MCF 10A (cell line): ENCODE measurements at places on chromosomes 5 and 9.

- H3K4me1 ChIP-seq: peaks cover 5% of the 10 kb centered on the region
- H3K27ac ChIP-seq: peak overlapping the region; percentile 61
- H3K36me3 ChIP-seq: no peaks in the 10 kb centered on the region
- H3K27me3 ChIP-seq: no peaks in the 10 kb centered on the region
- no peak overlapping the region for H3K4me3 ChIP-seq
Measured at GRCh38 chr9:124444166-124444565, 6.1 kb upstream of the ADGRD2 start.

DNA sequence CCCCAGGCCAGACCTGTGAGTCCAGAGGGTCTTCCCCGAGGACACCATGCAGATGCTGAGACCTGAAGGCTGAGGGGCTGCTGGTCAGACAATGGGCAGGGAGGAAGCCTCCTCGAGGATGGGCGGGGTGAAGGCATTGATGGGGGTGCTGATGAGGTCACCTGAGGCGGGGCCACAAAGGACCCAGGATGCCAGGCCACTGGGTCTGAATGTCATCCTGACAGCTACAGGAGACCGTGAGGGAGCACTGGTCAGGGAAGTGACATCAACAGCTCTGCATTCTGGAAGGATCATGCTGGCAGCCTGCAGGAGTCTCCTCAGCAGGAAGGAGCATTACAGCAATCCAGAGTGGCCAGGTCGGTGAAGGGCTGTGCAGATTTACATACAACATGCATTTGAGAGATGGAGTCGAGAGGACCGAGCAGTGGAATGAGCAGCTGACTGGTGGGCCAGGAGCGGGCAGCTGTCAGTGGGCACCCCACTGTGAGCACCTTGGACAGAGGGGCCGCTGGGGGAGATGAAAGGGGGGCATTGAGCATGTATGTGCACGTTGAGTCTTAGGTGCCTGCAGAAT lies 77.7 kb upstream of the ADAMTS2 start:
- peaks cover 17% of the 10 kb centered on the region for H3K27me3 ChIP-seq
- no peak overlapping the region for H3K4me3 ChIP-seq
- H3K27ac ChIP-seq: no peak overlapping the region
- peaks cover 6% of the 10 kb centered on the region for H3K36me3 ChIP-seq

DNA sequence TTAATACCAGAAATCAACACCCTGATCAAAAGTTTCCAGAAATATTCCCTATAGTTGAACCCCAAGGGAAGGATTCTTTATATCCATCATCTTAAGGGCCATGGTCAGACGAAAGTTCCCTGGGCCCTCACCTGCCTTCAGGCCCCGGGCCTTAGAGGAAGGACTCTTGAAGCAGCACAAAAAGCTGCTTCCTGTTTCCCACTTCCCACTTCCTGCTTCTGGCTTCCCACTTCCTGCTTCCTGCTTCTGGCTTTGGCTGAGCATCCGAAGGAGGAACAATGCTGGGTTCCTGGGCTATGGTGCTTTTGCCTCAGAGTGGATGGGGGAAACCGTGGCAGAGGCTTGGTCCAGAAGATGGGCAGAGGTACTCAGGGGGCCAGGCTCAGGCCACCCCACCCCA lies 25.8 kb upstream of the DAP start:
- H3K27me3 ChIP-seq: peaks cover 22% of the 10 kb centered on the region
- H3K36me3 ChIP-seq: no peaks in the 10 kb centered on the region
- H3K4me1 ChIP-seq: peaks cover 9% of the 10 kb centered on the region
- no peak overlapping the region for H3K4me3 ChIP-seq
- no peak for DNase-seq

GRCh38 chr5:143056792-143057579 lies 286.8 kb downstream of the ARHGAP26 start:
- no peak overlapping the region for H3K4me3 ChIP-seq
- DNase-seq: no peak
- H3K4me1 ChIP-seq: peaks cover 42% of the 10 kb centered on the region

GRCh38 chr5:172356047-172356446 lies 72.5 kb upstream of the UBTD2 start:
- DNase-seq: no peak
- peaks cover 3% of the 10 kb centered on the region for H3K4me1 ChIP-seq
- H3K4me3 ChIP-seq: no peak overlapping the region
- no peak overlapping the region for H3K27ac ChIP-seq
- peaks cover 81% of the 10 kb centered on the region for H3K36me3 ChIP-seq
